Trophoblast cell (in vitro differentiated cells and primary cell): ENCODE measurements at places on chromosomes 2 and 18.

- H3K36me3 ChIP-seq = no peaks in the 10 kb centered on the region
- H3K27ac ChIP-seq = no peak overlapping the region
- no peaks in the 10 kb centered on the region for H3K27me3 ChIP-seq
- H3K4me1 ChIP-seq = no peaks in the 10 kb centered on the region
- no peak for DNase-seq
- no peak overlapping the region for H3K4me3 ChIP-seq
These were observed 234.3 kb downstream of the LRATD1 start for GRCh38 chr2:14866736-14867352.

DNA sequence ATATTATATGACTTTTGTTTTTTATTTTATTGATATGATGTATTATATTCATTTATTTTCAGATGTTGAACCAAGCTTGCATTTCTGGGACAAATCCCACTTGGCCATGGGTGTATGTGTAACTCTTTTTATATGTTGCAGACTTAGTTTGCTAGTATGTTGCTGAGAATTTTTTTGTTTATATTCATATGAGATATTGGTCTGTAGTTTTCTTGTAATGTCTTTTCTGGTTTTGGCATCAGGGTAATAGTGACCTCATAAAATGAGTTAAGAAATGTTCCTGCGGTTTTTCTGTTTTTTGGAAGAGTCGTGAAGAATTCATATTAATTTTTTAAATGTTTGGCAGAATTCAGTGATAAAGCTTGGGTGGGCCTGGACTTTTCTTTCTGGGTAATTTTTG is 88.7 kb downstream of the ASB1 start:
- no peak for DNase-seq
- H3K36me3 ChIP-seq = no peaks in the 10 kb centered on the region
- H3K27me3 ChIP-seq = no peaks in the 10 kb centered on the region
- no peaks in the 10 kb centered on the region for H3K4me1 ChIP-seq

- H3K4me3 ChIP-seq = no peak overlapping the region
- H3K27me3 ChIP-seq = no peaks in the 10 kb centered on the region
These were observed 39.3 kb upstream of the ITSN2 start for GRCh38 chr2:24399434-24400206.

GRCh38 chr2:42183775-42184174 is 14.6 kb downstream of the EML4 start:
- no peaks in the 10 kb centered on the region for H3K4me1 ChIP-seq
- H3K4me3 ChIP-seq = no peak overlapping the region
- H3K36me3 ChIP-seq = peaks cover 3% of the 10 kb centered on the region
- DNase-seq = no peak
- no peaks in the 10 kb centered on the region for H3K27me3 ChIP-seq

- H3K36me3 ChIP-seq = no peaks in the 10 kb centered on the region
- DNase-seq = no peak
- peaks cover 39% of the 10 kb centered on the region for H3K4me1 ChIP-seq
- no peak overlapping the region for H3K4me3 ChIP-seq
- H3K27ac ChIP-seq = peak overlapping the region; percentile 2
- H3K27me3 ChIP-seq = no peaks in the 10 kb centered on the region
These were observed 89.1 kb downstream of the HS1BP3 start for GRCh38 chr2:20561637-20562454.

- peaks cover 1% of the 10 kb centered on the region for H3K36me3 ChIP-seq
- peak; percentile 76 for DNase-seq
- no peak overlapping the region for H3K27ac ChIP-seq
- H3K4me1 ChIP-seq = peaks cover 6% of the 10 kb centered on the region
- H3K27me3 ChIP-seq = peaks cover 59% of the 10 kb centered on the region
These were observed 7.3 kb downstream of the GATA6 start for GRCh38 chr18:22176420-22177326.

DNA sequence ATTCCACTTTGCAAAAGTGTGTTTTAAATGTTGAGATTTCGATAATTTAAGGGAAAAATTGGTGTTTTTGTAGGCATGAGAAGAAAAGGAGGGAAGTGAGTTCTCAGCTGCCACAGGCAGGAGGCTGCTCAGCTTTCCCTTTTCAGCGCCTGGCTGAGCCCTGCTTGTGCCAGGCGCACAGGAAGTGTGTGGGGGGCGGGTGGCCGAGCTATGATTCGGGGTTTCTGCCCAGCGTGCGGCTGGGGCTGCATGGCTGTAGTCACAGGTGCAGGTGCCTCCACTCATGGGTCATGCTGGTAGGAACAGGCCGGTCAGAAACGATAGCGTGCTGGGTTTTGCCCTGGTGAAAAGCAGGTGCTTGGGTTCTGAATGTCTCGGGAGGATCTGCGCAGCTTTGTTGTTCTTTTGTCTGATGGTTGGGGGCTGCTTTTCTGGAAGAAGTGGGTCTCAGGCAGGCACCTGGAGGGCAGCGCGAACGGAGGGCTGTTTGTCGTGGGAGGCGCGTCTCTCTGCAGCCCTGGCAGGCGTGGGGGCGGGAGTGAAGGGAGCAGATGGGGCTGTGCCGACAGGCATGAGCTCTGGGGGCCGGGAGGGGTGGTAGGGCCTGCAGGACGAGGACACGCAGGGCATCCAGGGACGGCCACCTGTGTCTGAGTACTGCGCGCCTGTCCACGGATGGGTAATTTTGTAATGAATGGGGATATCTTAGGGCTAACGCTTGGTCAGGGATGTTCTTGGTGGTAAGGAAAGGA is 2.1 kb downstream of the KCNG2 start:
- H3K27me3 ChIP-seq = peaks cover 39% of the 10 kb centered on the region
- no peak overlapping the region for H3K4me3 ChIP-seq
- no peak for DNase-seq
- H3K27ac ChIP-seq = no peak overlapping the region
- no peaks in the 10 kb centered on the region for H3K36me3 ChIP-seq
- H3K4me1 ChIP-seq = peaks cover 2% of the 10 kb centered on the region

DNA sequence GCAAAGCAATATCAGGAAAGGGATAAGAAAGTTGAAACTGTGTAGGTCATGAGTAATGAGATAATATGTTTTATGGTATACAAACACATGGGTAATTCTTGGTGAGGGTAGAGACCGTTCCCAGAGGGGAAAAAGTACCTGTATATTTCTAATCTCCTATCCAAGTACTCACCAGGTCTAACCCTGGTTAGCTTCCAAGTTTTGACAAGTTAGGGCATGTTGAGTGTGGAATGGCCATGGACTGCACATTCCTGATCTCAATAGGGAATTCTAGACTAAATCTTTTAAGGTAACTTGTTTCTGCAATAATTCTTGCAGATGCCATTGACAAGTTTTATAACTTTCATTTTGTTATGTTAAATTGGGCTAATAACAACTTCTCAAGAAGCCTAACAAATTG is 216.6 kb downstream of the SPAG16 start:
- no peak overlapping the region for H3K4me3 ChIP-seq
- DNase-seq = no peak
- H3K27ac ChIP-seq = peak overlapping the region; percentile 79
